C1 segment of cervical spinal cord (tissue), 14 donors: ENCODE measurements at places on chromosomes 5 and 9.

DNA sequence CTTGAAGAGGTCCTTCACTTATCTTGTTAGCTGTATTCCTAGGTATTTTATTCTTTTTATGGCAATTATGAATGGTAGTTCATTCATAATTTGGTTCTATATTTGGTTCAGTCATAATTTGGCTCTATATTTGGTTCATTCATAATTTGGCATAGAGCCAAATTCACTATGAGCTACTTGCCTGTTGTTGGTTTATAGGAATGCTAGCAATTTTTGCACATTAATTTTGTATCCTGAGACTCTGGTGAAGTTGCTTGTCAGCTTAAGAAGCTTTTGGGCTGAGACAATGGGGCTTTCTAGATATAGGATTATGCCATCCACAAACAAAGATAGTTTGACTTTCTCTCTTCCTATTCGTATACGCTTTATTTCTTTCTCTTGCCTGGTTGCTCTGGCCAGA is 142.2 kb downstream of the PLCXD3 start:
- peak; percentile 25 for DNase-seq

DNA sequence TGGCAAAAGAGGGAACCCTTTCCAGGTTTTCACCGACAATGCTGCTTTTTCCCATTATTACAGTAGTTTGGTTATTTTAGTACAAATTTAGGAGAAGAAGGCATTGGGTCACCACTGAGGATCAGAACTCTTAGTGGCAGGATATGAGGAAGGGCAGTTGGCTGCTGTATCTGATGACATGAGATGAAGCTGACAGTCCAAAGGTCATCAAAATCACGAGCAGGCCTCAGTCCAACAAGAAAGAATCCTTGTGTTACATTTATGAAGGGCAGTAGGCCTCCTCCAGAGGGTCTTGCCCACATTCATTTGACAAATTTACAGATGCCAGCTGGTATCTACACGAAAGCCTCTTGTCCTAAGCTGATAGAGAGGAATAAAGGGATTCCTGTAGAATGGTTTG is 49.5 kb upstream of the COL15A1 start:
- no peak for DNase-seq

DNA sequence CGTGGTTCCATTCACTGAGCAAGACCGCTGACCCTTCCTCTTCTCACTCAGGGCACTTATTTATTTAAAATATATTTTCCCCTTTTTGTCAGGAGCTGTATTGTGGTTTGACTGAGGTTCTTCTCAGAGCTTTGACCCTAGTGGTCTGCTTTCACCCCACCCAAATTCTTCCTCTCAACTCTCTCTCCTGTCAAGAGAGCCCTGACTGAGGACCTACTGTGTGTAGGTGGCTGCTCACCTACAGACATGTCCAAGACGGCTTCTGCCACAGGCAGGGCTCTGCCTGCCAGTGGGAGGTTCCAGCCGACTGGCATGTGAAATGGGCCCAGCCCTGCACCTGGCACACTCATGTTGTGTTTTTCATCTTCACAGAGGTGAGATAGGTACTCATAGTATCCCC is 5.2 kb downstream of the DCANP1 start:
- no peak for DNase-seq

DNA sequence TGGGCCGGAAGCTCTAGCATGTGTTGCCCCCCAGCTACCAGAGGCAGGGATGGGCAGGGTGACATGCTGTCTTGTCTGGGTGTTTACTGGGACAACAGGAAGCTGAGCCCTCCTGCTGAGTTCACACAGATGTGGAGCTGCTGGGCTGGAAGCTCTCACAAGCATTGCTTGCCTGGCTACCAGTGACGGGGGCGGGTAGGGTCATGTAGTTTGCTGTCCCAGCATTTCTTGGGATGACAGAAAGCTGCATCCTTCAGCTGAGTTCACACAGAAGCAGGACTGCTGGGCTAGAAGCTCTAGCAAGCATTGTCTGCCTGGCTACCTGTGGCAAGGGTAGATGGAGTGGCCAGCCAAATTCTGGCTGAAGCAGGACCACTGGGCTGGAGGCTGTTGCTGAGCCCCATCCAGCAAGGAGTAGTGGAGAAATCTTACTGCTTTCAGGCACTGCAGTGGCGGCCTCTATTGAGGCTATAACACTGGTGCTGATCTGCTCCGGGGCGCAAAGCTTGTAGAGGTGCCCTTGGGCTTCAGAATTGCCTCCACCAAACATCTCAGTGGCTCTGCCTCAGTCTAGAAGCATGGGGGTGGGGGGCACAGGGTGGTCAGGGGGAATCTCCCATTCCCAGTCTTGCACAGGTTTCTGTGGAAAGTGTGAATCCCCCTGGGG is 25.1 kb downstream of the POLK start:
- DNase-seq, result no peak

- no peak for DNase-seq
Measured at GRCh38 chr9:72601615-72602014, 80.2 kb downstream of the TMC1 start.

GRCh38 chr5:121171361-121171760 is 680.3 kb upstream of the FTMT start:
- no peak for DNase-seq
